ENCODE measurements at places on chromosomes 12 and 14.

DNA sequence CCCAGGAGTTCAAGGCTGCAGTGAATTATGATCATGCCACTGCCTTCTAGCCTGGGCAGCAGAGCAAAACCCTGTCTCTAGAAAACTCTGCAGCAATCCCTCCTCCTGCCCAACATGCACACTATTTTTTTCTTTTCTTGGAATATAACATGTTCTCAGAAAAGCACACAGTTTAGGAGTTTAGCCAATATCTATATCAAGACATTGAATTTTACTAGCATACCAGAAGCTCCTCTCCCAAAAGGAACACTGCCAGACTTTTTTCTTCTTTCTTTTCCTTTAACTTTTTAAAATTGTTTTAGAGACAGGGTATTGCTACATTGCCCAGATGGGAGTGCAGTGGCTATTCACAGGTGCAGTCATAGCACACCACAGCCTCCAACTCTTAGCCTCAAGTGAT, 107.1 kb upstream of the AEBP2 start:
- no peaks in the 10 kb centered on the region for H3K27me3 ChIP-seq
- no peak overlapping the region for H3K4me3 ChIP-seq
- peak overlapping the region; percentile 66 for H3K27ac ChIP-seq
- H3K36me3 ChIP-seq, result no peaks in the 10 kb centered on the region
- H3K4me1 ChIP-seq, result no peaks in the 10 kb centered on the region

DNA sequence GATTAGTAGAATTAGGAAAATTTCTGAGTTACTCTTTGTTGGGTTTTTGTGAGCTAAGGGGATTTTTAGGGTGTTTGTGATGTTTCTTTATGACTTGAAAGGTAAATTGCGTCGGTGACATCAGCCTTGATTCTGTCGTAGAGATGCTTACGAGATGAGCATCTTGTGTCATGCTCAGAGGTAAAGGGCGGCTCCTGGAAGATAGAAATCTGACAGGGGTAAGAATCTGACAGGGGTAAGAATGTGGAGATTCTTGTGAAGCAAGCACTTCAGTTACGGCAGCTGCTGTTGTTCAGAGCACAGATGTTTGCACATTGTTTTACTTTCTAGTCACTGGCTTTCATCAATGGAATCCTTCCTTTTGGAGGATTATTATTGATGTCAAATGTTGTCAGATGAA, 22.5 kb downstream of the EML1 start:
- no peaks in the 10 kb centered on the region for H3K36me3 ChIP-seq
- H3K27me3 ChIP-seq, result peaks cover 81% of the 10 kb centered on the region
- no peak for DNase-seq
- no peak overlapping the region for H3K27ac ChIP-seq
- H3K4me3 ChIP-seq, result no peak overlapping the region

GRCh38 chr14:44649061-44649460, 142.0 kb upstream of the FSCB start:
- H3K36me3 ChIP-seq, result no peaks in the 10 kb centered on the region
- H3K27ac ChIP-seq, result no peak overlapping the region
- DNase-seq, result no peak
- no peaks in the 10 kb centered on the region for H3K4me1 ChIP-seq

GRCh38 chr12:65608319-65608916, 215.9 kb upstream of the HMGA2 start:
- no peak overlapping the region for H3K4me3 ChIP-seq
- no peak overlapping the region for H3K27ac ChIP-seq
- no peak for DNase-seq
- no peaks in the 10 kb centered on the region for H3K4me1 ChIP-seq
- no peaks in the 10 kb centered on the region for H3K36me3 ChIP-seq
- no peaks in the 10 kb centered on the region for H3K27me3 ChIP-seq

GRCh38 chr12:28223858-28224257, 33.6 kb downstream of the CCDC91 start:
- no peak for DNase-seq
- no peak overlapping the region for H3K27ac ChIP-seq
- peaks cover 3% of the 10 kb centered on the region for H3K36me3 ChIP-seq
- no peaks in the 10 kb centered on the region for H3K27me3 ChIP-seq
- peaks cover 41% of the 10 kb centered on the region for H3K4me1 ChIP-seq
- H3K4me3 ChIP-seq, result peak overlapping the region; percentile 58

DNA sequence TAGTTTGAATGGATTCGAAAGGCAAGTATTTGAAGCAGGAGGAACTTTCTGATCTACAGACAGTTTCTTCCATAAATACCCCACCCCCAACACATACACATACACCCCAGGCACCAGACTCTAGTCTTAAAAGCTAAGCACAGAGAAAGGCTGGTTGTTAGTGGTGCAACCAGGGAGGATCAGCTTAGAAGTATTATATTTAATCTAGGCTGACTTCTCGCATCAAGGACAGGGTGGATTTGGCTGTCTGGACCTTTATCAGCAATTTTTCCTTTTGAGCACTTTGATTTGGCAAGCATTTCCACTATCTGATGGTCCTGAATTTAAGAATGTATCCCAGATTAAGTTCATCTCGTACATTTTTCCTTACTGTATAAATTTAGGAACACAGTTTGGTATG, 1489.8 kb upstream of the FLRT2 start:
- no peaks in the 10 kb centered on the region for H3K27me3 ChIP-seq
- no peak for DNase-seq
- no peak overlapping the region for H3K27ac ChIP-seq
- no peaks in the 10 kb centered on the region for H3K4me1 ChIP-seq
- H3K4me3 ChIP-seq, result no peak overlapping the region
- H3K36me3 ChIP-seq, result peaks cover 1% of the 10 kb centered on the region

DNA sequence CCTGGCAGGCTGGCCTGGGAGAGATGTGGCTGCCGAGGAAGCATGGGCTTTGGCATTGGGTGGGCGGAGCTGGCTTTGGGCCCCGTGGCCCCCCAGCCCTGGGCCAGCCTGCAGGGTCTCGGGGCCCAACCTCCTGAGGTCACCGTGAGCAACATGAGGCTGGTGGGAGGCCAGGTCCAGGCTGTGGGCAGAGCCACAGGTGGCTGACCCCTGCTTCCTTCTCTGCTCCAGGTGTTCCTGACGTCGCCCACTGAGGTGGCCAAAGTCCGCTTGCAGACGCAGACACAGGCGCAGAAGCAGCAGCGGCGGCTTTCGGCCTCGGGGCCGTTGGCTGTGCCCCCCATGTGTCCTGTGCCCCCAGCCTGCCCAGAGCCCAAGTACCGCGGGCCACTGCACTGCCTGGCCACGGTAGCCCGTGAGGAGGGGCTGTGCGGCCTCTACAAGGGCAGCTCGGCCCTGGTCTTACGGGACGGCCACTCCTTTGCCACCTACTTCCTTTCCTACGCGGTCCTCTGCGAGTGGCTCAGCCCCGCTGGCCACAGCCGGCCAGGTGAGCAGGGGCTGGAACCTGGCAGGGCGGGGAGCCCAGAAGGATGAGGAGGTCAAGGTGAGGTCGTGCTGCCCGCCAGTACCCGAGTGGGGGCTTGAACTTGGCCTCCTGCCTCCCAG, 5.5 kb downstream of the SLC25A47 start:
- H3K4me1 ChIP-seq, result no peaks in the 10 kb centered on the region

- DNase-seq, result no peak
- H3K27me3 ChIP-seq, result peaks cover 27% of the 10 kb centered on the region
- H3K4me3 ChIP-seq, result no peak overlapping the region
Measured at GRCh38 chr12:90151491-90152015, 442.9 kb upstream of the ATP2B1 start.

DNA sequence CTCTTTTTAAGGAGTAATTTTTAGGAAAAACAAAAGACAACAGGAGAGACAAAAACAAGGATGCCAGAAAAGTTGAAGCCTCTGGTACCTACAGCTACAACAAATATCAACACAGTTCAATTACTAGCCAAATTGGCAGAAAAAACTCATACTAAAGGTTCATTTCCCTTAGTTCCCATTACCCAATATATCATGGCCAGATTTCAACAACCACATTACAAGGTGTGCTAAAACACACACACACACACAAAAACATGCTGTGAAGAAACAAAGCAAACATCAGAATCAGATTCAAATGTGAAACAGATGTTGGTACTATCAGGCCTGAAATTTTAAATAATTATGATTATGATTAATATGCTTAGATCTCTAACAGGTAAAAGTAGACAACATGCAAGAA, 272.7 kb upstream of the CLEC14A start:
- H3K4me1 ChIP-seq, result no peaks in the 10 kb centered on the region
- no peak overlapping the region for H3K4me3 ChIP-seq
- peaks cover 3% of the 10 kb centered on the region for H3K36me3 ChIP-seq
- no peaks in the 10 kb centered on the region for H3K27me3 ChIP-seq
- no peak overlapping the region for H3K27ac ChIP-seq
- no peak for DNase-seq

DNA sequence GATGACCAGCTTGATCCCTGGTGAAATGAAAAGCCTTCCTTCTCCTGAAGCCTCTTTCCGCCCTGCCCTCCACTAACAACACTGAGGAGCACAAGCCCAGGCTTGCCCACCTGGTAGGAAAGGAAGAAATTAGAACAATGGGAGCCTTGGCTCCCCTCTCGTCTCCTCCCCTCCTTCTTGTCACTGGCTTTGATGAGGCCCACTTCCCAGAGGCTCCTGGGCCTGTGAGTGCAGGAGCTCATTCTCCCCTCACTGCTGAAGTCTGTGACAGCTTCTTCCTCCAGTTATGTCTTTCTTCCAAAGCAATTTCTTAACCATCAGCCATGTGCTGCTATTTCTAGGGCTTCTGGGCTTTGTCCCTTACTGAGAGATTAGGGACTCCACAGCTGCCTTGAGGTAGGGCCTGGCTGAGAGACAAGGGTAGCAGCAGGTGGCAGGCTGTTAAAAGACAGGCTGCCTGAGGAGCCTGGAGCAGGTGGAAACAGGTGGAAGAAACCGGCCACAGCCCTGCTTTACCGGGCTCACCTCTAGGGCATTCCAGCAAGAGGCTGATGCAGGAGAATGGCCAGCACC, 53.6 kb upstream of the SRSF5 start:
- H3K27me3 ChIP-seq, result no peaks in the 10 kb centered on the region
- H3K27ac ChIP-seq, result peak overlapping the region; percentile 95

- DNase-seq, result no peak
- H3K36me3 ChIP-seq, result peaks cover 5% of the 10 kb centered on the region
- H3K4me3 ChIP-seq, result no peak overlapping the region
Measured at GRCh38 chr12:132294121-132295034, 35.0 kb downstream of the GALNT9 start.

DNA sequence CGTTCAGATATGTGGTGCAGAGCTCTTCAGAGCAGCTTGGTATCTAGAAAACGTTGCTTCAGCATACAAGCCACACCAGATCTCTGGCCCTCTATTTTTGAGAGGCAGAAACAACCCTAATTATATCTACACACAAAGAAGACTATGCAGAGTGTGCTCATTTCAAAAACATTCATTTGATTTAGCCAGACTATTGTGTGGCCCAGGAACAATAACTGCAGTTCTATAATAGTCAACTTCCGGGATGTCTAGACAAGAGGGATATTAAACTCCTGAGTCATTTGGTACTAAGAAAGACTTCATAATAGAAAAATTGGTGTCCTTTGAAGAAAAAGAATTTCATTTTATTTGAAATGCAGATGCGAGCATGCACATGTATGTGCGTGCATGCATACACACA, 153.8 kb downstream of the PELI2 start:
- H3K27ac ChIP-seq, result no peak overlapping the region
- DNase-seq, result no peak

- H3K4me1 ChIP-seq, result peaks cover 14% of the 10 kb centered on the region
- no peak overlapping the region for H3K4me3 ChIP-seq
- H3K27ac ChIP-seq, result no peak overlapping the region
Measured at GRCh38 chr14:67602995-67603545, 3.0 kb upstream of the PIGH start.

DNA sequence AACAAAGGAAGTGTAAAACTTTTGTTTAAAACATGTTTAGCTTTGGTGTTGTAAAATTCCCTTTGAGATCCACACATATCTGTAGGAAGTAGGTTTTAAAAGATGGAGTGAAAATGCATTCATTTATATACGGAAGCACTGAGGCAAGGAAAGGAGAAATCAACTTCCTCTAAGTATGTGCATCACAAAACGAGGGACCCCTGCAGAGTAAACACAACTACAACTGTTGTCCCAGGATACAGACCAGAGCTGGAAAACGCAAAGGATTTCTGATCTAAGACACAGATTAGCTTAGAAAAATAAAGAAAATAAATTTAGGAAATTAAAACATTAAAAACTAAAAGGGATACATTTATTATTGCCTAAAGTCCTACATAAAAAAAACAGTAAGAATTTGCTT, 297.6 kb downstream of the MED13L start:
- no peak overlapping the region for H3K4me3 ChIP-seq
- H3K27me3 ChIP-seq, result no peaks in the 10 kb centered on the region
- no peaks in the 10 kb centered on the region for H3K4me1 ChIP-seq
- H3K36me3 ChIP-seq, result peaks cover 64% of the 10 kb centered on the region

GRCh38 chr14:89719366-89720075, 235.0 kb downstream of the EFCAB11 start:
- DNase-seq, result peak; percentile 12
- H3K27me3 ChIP-seq, result no peaks in the 10 kb centered on the region
- H3K4me3 ChIP-seq, result peak overlapping the region; percentile 66
- peaks cover 63% of the 10 kb centered on the region for H3K4me1 ChIP-seq
- peak overlapping the region; percentile 83 for H3K27ac ChIP-seq
- H3K36me3 ChIP-seq, result peaks cover 18% of the 10 kb centered on the region

DNA sequence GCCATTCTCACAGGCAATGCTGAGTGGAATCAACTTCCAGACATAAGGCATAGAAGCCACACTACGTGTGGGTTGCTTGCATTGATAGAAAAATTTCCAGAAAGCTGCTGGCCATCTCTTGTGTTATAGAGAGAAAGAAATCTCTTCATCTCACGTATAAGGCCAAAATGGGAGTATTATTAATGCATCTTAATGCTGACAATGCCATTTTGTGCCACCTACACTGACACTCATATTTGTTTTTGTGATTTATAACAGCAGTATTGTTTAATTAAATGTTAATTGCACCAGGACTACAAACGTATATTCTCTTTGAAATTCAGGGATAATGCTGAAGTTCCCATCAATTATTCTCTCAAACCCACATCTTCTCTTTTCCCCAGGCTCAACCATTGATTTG, 56.1 kb upstream of the TMEM132D start:
- DNase-seq, result no peak
- H3K4me3 ChIP-seq, result no peak overlapping the region
- no peaks in the 10 kb centered on the region for H3K27me3 ChIP-seq
- H3K36me3 ChIP-seq, result peaks cover 2% of the 10 kb centered on the region
- H3K27ac ChIP-seq, result no peak overlapping the region

GRCh38 chr14:65880507-65880906, 468.0 kb downstream of the FUT8 start:
- peaks cover 16% of the 10 kb centered on the region for H3K4me1 ChIP-seq
- H3K36me3 ChIP-seq, result no peaks in the 10 kb centered on the region
- H3K27ac ChIP-seq, result no peak overlapping the region
- no peak overlapping the region for H3K4me3 ChIP-seq

DNA sequence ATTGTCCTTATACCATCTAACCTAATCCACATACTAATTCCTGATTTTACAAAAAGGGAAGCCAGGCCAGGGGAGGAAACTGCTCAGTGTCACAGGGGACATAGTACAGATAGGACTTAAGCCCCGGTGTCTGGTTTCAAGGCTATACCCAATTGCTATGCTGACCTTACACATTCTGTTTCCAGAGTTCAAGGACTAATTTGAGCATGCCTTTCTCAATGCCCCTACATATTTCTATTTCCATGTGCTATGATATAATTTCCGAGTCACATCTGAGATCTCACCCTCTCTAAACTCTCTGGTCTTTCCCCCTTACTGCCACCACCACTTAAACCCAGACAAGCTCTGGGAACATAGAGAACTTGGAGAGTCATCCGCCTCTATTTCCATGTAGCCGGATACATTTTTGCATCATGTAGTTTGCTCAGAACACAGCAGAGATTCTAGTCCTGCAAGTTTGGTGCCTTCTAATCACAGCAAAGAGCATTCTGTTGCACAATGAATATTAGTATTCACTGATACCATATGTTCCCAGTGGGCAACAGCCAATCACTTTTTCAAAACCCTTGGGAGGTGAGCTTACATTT, 34.2 kb downstream of the PPM1H start:
- H3K27me3 ChIP-seq, result peaks cover 12% of the 10 kb centered on the region
- H3K4me1 ChIP-seq, result no peaks in the 10 kb centered on the region
- no peak overlapping the region for H3K27ac ChIP-seq
- no peaks in the 10 kb centered on the region for H3K36me3 ChIP-seq
- H3K4me3 ChIP-seq, result no peak overlapping the region
- no peak for DNase-seq

All from effector memory CD8-positive, alpha-beta T cell (primary cell).